ENCODE measurements at places on chromosomes 12 and 14.

DNA sequence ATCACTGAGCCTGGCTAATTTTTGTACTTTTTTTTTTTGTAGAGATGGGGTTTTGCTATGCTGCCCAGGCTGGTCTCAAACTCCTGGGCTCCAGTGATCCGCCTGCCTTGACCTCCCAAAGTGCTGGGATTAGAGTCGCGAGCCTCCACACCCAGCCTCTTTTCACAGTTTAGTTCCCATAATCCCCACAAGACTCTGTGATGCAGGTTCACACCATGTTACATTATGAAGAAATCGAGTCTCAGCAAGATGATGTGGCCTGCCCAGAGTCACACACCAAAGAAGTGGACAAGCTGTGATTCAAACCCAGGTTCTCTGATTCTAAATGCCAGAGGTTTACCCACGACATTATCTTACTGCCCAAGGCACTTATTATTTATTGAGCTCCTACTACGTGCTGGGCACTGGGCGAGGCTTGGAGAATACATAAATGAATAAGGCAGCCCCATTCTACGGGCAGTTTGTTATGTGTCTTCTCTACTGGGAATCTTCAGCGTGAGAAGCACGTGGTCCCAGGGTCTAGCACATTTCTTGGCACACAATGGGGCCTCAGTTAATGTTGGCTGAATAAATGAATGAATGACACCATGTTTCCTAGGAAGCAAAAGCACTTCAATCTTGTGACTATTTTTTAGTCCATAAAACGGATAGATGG is 23.5 kb upstream of the OASL start:
- no peak for DNase-seq

- DNase-seq: no peak
Measured at GRCh38 chr14:89773151-89773550, 181.4 kb downstream of the EFCAB11 start.

GRCh38 chr12:108693751-108694150 is 37.6 kb downstream of the CORO1C start:
- DNase-seq: no peak

GRCh38 chr14:34368115-34368970 is 93.7 kb downstream of the SPTSSA start:
- peak; percentile 10 for DNase-seq

GRCh38 chr14:95038521-95039250 is 118.6 kb downstream of the DICER1 start:
- no peak for DNase-seq

- no peak for DNase-seq
Measured at GRCh38 chr12:80364056-80364455, 80.0 kb upstream of the PTPRQ start.

DNA sequence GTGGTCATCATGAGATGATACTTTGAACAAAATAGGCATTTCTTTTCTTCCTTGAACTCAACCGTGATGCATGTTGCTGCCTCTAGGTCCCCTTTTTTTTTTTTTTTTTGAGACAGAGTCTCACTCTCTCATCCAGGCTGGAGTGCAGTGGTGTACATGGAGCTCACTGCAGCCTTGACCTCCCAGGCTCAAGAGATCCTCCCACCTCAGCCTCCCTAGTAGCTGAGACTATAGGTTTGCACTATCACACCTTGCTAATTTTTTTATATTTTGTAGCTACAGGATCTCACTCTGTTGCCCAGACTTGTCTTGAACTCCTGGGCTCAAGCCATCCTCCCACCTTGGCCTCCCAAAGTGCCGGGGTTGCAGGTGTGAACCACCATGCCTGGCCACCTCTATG is 20.6 kb downstream of the DIP2B start:
- no peak for DNase-seq

DNA sequence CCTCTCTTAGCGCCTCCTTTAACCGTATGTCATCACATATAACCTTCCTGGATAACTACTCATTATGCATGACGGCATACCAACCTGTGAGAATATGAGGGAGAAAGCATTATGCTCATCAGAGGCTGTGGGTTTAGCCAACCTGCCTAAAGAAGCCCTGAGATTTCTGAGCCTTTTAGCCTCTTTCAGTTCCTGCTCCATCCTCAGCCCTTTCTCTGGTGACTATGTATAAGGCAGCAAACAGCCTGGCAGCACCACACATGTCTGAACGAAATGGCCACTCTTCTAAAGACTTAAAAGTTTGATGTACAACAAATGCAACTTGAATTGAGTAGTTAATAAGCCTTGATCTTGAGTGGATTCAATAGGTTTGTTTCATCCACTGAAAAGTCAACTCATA is 64.8 kb upstream of the SOX5 start:
- no peak for DNase-seq

GRCh38 chr14:104363891-104364760 is 215.4 kb upstream of the C14orf180 start:
- DNase-seq: no peak

GRCh38 chr12:94183708-94184379 is 35.5 kb downstream of the PLXNC1 start:
- no peak for DNase-seq

DNA sequence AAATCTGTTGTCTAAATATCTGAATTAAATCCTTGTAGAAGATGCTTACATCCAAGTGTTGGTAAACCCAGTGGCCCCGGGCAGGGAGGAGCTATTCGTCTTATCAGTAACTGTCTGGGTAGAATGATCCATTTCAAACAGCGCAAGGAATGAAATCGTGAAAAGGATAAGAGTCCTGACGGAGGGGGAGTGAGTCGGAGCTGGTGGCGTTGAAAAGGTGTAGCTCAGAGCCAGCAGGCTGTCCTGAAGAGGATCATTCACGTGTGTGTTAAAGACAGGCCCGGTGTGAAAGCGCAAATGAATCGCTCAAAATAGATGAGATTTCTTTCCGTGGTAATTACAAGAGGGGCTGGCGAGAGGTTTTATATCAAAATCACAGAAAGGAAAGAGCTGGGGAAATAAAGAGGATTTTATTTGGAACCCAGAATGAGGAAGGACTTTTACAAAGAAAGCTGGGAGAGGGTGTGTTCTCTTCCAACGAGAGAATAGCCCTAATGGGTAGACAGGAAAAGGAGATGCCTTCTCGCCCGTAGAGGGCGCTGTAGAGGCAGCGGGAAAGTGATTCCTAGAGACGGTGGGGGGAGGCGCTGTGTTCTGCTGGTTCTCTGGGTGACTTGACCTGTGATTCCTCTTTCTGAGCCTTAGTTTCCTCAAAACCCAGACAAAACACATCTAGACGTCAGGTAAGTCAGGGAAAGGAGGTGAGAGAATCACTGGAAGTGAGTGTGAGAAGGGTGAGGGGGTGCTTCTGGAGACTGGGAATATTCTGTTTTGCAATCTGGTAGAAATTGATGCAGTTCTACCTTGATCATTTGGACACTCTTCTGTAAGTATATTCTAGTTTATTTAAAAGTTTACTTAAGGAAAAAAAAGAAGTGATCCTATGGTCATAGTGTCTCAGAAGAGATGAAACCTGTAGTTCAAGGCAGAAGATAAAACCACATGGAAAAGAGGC is 39.3 kb downstream of the SRRM4 start:
- peak; percentile 50 for DNase-seq

- DNase-seq: no peak
Measured at GRCh38 chr12:98951406-98951805, 306.3 kb downstream of the APAF1 start.

GRCh38 chr12:112097641-112098040 is 10.9 kb downstream of the NAA25 start:
- no peak for DNase-seq

DNA sequence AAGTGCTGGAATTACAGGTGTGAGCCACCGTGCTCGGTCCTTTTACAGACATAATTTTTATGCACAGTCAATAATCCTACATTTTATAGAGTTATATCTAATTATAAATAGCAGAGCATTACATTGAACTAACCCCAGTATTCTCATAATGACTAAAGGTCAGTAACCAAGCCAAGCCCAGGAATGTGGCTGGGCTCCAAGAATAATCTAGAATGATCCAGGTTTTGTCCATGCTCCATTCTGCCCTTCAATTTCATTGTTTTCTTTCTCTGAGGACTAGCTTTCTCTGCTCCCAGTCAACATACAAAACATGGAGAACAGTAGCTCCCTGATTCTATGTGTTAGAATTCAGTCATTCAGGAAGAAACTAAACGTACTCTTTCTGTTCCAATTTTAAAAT is 92.1 kb upstream of the KRR1 start:
- DNase-seq: no peak

GRCh38 chr14:32330351-32331111 is 1.4 kb downstream of the AKAP6 start:
- DNase-seq: no peak

GRCh38 chr12:26629864-26630263 is 203.1 kb downstream of the ITPR2 start:
- DNase-seq: no peak

DNA sequence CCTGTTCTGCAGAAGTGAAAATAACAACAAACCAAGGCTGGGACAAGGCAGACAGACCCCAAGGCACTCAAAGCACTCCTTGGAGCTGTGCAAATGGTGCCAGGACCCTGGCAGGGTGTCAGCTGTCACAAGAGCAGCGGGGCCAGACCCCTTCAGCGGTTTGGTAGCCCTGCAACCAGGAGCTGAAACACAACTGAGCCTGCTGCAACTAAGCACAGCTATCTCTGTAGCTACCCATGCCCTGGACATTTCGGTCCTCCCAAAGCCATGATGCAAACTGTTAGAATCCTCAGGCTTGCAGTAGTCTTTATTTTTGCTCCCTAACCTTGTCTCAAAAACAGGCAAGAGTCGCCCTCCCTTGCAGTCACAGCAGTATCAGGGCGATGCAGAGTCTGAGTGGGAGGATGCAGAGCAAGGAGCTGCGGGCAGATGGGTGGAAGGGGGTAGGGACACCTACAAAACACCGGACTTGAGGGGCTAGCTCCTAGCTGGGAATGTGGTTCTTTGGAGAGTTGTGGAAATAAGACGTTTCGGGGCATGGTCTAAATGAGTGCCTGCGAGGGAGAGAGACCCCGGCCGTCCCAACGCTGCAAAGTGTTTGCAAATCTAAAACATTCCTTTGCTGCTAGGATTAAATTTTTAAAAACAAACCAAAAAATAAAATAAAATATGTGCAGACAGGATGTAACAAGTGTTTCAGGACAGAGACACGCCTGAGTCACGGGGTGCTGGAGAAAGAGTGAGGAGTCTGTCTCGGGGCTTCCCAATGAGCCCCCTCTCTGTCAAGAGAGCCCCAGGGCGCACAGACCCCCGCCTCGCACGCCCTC is 1.0 kb downstream of the NUAK1 start:
- no peak for DNase-seq

- DNase-seq: no peak
Measured at GRCh38 chr14:58626431-58626831, 11.3 kb upstream of the DACT1 start.

- DNase-seq: no peak
Measured at GRCh38 chr14:36451310-36452065, 68.5 kb downstream of the NKX2-1 start.

DNA sequence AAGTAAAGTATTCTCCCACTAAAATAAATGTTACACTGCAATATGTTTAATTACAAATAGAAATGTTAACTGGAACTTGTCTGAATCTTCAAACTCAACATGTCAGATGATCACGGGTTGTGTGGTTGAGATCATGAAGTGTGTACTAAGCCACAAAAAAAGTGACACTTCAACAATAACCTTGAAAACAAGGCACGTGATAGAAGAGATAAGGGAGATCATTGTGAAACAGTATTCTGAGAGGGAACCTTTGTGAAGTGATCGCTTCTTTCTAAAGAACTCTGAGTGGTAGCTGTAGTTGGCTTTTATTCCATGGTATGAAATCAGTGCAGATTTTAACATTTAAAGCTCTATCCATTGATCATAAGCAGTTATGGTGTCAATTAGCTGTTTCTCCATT is 60.0 kb downstream of the LIN52 start:
- DNase-seq: peak; percentile 26

DNA sequence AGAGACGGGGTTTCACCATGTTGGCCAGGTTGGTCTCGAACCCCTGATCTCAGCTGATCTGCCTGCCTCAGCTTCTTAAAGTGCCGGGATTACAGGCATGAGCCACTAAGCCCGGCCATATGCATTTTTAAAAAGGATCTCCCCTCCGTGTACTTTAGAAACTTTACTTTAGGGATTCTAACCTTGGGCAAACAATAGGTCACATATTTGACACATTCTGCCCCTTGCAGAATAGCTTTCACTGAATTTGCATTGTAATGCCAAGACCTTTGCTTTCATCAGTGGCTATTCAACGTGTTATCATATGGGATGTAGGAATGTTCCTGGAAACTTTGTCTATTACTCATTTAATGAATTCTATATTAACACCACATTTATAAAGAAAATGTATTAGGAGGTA is 11.4 kb upstream of the ANKS1B start:
- no peak for DNase-seq

- no peak for DNase-seq
Measured at GRCh38 chr14:34063470-34064164, 112.7 kb upstream of the EGLN3 start.

DNA sequence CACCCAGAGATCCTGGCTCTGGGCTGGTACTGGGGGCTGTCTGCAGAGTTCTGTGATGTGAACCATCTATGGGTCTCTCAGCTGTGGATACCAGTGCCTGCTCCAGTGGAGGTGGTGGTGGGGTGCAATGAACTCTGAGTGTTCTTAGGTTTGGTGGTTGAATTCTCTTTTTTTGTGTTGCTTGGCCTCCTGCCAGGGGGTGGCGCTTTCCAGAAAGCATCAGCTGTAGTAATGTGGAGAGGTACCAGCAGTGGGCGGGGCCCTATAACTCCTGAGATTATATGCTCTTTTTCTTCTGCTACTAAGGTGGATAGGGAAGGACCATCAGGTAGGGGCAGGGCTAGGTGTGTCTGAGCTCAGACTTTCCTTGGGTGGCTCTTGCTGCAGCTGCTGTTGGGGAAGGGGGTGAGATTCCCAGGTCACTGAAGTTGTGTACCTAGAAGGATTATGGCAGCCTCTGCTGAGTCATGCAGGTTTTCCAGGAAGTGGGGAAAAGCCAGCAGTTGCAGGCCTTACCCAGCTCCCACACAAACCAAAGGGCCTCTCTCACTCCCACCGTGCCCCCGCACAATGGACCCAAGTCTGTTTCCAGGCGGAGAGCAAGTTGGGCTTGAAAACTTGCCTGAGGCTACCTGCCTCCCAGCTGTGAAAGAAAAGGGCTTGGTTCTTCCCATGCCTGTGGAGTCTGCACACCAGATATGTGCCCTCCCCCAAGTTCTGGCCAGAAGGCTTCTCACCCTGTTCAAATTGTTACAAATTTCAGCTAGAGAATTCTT is 18.6 kb downstream of the CCER1 start:
- no peak for DNase-seq

DNA sequence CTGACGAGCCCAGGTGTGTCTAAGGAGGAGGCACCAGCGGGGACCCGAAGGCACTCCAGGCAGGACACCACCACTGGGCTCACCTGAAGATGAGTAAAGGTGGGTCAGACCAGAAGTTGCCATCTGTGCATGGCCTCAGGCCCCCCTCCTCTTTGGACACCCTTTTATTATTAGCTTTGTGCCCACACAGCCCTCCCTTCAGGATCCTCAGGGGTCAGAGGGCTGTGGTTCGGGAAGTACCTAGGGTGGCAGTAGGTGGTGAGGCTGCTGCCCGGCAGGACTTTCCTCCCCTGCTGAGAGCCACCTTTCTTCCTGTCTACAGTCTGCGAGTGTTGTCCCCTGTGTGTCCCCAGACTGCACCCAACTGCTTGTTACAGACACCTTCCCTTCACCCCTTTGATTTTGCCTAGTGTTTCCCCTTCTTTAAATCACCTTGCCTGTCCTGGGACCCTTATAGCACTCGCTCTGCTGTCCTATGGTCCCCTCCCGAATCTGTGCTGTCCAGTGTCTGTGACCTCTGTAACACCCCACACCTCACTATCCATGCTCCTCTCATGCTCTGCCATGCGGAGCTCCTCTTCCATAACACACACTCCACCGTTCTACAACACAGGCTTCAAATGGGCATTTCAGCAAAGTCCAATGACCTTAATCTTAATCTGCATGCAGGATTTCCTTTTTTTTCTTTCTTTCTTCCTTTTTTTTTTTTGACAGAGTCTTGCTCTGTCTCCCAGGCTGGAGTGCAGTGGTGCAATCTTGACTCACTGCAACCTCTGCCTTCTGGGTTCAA is 25.7 kb downstream of the SOAT2 start:
- no peak for DNase-seq
